ENCODE measurements at places on chromosomes 6 and 20.

DNA sequence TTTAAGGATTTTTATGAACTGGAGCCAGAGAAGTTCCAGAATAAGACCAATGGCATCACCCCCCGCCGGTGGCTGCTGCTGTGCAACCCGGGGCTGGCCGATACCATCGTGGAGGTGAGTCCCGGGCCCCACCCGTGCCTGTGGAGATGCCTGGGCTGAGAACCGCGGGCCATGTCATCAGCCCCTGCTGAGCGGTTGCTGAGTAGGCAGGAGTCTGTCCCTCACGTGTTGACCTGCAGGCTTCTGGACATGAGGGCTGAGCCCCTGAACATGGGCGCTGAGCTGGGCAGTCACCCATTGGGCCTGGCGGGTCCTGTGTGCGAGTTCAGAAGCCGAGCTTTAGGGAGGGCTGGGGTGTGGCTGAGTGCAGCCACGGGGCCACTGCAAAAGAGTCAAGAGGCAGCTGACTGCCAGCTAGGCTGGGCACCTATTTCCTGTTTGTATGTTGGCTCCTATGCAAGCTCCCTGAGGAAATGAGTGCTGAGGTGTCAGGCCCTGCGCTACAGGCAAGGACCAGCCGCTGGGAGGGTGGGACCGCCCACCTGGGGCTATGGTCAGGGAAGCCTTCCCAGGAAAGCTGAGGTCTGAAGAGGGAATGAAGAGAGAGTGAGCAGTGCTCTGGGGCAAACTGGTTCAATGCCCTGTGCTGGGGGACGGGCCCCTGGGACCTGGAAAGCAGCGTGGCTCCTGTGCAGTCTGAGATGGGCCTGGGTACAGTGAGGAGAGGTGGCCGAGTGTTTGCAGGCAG, 34.3 kb downstream of the PYGB start:
- DNase-seq = no peak

DNA sequence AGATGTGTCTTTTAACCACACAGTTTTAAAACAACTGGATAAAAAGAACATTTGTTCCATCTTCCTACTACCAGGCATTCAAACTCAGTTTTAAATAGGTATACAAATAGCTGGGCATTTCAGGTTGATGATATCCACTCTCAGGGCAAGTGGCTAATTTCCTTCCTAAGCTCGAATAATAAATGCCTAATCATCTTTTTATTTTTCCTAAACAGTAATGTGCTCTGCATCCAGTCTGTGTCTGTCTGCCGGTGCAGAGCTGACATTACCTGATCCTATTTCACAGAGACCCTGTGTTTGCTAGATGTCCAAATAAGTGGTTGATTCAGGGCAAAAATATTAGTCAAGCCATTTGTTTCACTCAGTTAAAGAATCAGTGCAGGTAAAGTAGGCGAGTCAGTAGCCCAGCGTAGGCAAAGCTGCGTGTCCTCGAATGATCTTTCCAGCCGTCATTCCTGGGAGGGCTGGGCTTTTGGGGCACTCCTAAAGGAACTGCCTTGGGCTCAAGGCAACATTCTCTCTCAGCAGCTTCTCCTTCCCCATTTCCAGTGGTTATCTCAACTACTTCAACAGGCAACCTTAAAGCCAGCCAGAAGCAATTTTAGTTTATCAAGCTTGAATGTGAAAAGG, 74.2 kb upstream of the BMP2 start:
- DNase-seq = no peak

GRCh38 chr6:84350397-84350796, 123.0 kb upstream of the CEP162 start:
- no peak for DNase-seq

DNA sequence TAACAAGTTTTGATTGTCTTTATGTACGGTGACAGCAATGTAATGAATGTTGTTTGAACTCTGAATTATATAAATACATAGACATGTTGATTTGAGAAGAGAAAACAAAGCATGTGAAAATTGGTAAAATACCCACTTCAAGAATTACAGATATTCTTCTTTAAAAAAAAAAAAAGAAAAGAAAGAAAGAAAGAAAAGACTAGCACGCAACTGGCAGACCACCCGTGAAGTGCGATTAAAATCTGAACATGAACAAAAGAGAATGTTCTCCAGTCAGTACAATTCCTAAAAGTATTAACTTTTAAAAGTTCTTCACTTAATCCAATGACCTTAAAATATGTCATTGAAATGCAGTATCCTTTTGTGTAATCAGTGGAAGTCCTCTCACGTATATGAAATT, 434.9 kb downstream of the TFAP2A start:
- no peak for DNase-seq

DNA sequence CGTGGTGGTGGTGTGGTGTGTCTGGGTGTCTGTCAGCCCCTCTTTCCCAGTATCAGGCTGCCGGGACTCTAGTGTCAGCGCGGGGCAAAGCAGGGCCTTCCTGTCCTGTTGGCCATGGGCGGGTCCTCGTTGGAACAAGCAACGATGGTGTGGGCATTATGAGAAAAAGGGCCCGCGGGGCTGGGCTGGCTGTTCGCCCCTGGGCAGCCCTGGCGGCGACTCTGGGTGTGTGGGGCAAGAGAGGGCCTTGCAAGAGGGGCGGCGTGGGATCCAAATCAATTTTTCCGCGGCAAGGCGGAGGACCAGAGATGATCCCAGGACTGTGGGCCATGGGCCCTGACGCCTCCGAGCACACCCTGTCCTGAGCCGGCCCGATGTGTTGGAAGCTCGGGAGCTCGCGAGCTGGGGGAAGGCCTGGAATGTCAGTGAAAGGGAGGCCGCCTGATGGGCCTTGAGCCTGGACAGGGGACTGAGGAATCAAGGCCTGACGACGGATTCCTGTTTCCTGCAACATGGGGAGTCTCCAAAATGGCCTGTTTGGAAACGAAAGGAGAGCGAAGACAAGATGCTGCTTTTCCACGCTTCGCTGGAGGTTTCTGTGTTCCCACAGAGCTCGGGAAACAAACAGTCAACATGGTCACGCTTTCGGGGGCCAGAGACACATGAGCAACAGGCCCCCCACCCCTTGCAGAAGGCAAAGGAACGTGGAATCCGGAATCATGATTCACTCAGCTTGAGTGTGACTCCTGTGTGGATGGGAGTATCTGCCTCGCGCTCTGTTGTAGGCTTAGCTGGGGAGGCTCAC, 364.7 kb upstream of the DEFB115 start:
- DNase-seq = no peak

GRCh38 chr6:142548566-142548965, 246.8 kb downstream of the ADGRG6 start:
- DNase-seq = no peak

DNA sequence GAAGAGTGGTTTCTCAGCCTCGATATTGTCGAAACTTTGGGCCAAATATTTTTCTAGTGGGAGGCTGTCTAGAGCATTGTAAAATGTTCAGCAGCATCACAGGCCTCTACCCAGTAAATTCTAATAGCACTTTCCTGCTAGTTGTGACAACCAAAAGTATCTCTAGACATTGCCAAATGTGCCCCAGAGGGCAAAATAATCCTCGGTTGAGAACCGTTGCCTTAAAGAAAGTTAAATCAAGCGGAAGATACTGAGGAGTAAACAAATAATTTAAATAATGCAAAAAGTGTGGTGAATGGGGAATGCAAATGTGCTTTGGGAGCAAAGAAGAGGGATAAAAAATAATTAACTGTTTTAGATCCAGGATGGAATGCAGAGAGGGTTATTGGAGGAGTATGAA, 106.4 kb upstream of the ASCC3 start:
- no peak for DNase-seq

GRCh38 chr6:5208471-5208971, 52.2 kb downstream of the LYRM4 start:
- peak; percentile 43 for DNase-seq

DNA sequence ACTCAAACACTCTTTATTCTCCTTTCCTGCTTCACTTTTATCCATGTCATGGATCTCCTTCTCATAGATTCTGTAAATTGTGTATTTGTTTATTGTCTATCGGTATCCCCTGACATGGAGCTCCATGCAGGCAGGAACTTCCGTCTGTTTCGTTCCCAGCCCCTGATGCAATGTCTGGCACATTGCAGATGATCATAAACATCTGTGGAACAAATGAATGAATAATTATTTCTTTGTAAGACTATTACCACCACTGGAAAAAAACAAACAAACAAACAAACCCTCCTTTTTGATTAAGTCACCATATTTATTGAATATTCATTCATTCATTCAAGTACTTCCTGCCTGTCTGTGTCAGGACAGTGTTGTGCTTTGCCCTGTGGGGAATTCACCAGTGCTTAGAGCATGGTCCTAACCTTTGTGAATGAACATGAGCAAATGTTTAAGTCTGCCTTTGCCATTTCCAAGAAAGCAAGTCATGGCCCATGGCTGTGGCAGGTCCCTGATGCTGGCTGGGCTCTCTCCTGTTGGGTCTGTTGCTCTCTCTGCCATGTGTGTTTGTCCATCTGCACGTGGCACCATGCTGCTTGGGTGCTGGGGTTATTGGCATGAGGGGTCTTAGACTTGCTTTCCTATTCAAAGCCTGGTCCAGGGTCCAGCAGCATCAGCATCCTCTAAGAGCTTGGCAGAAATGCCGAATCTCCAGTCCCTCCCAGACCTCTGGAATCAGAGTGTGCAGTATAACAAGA, 47.5 kb upstream of the NAA20 start:
- DNase-seq = no peak

DNA sequence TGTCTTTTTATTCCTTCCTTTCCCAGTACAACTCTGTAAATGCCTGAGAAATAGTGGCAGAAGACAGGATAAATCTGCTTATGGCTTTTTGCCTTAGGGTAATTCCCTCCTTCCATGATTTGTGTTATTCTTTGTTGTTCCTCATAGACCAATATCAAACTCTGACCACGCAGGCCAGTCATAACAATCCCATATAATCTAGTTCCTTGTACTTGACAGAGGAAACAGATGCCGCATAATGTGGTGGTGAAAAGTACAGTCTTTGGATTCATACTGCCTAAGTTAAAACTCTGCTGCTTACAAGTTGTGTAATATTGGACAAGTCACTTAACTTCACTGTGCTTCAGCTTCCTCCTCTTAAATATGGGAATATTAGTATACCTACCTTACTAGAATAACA, 8.2 kb upstream of the BAG2 start:
- DNase-seq = no peak

DNA sequence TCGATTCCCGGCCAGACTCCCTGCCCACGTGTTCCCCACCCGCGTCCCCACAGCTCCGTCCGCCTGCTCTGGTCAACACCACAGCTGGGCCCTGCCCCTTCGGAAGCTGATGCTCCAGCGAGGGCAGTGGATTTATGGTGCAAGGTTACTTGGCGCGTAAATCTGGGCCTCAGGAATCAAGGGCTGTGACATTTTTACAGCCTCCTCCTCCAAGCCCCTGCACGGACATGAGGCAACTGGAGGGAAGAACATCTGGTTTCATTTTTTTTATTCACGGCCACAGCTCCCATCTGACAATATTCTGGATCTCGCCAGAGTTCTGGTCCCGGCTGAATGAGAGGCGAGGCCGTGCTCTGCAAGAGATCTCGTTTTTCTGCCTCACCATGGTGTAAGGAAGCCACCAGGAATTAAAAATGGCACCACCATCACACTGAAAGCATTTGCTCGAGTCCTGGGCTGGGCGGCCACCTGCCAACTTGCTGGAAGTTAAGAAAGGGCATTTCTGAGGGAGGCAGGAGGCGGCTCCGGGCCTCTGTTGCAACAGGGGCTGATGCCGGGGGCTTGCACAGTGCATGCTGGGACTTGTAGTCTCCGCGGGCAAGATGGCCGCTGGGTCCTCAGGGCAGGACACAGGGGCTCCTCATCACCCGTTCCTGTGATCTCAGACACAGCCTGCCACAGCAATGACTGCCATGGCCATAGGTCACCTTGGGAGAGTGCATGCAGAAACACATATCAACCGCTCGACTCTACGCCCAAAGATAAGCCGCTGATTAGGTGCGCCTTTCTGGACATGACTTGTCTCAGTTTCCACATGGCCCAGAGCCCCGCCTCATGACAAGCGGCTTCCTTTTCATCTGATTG, 148.5 kb downstream of the LY86 start:
- peak; percentile 52 for DNase-seq

- no peak for DNase-seq
These were observed 193.8 kb downstream of the BTBD9 start for GRCh38 chr6:38445925-38446324.

DNA sequence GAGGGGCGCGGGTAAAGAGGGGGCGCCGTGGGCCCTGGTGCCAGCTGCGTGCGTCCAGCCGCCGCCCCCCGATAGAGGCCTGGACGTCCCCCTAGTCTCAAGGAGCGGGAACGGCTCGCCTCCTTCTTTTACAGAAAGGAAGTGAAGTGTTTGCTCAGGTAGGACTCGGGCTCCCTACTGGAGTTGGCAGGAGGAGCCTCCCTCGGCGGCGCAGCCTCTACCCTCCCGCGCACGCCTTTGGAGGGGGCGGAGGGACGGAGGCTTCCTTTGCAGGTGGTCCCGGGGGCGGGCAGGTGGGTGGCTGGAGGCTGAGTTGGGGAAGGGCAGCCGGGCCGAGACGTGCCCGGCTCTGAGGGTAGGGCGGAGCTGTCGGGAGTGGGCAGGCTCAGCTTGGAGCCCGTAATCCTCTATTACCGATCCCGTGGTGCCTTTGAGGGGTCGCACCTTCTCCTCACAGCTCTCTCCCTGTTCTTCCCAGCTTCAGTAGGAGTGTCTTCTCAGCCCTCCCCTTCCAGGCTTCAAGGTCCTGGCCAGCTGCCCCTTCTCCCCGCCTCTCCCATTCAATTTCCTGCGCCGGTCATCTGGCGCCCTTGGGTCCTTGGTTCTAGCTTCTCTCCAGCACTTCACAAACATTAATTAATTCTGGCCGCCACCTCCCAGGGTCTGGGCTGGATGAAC, 728 bp downstream of the ITPR3 start:
- no peak for DNase-seq

- DNase-seq = no peak
These were observed 384.9 kb downstream of the MAFB start for GRCh38 chr20:40304119-40304613.

DNA sequence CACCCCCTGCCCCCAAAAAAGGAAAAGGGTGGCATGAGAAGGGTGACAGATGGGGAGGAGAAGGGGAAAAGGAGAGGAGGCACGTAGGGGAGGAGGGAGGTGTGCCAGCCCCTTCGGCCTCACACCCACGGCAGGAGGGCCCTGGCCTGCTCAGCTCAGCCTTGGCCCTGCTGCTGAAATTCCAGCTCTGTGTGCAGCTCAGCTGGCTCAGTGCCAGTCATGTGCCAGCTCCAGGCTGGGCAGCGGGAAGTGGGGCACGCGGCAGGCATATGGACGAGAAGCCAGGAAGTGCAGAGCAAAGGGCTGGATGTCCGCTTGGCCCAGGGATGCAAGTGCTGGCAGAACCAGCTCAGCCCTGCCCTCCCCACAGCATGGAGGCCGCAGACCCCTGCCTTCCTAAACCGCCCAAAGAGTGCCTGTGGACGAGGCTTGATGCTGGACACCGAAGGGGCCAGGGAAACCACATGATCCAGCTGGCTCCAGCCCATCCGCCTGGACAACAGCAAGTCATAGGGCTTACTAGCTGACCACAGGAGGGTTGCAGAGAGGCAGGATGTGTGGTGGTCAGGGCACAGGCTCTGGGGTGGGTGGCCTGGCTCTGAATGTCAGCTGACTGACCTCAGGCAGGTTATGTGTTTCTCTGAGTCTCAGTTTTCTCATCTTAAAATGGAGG, 60.2 kb downstream of the NOL4L start:
- no peak for DNase-seq
